Brain microvascular endothelial cell (primary cell): ENCODE measurements at places on chromosomes 1 and 21.

GRCh38 chr1:199020904-199021303, 382.1 kb downstream of the PTPRC start:
- no peak for DNase-seq

DNA sequence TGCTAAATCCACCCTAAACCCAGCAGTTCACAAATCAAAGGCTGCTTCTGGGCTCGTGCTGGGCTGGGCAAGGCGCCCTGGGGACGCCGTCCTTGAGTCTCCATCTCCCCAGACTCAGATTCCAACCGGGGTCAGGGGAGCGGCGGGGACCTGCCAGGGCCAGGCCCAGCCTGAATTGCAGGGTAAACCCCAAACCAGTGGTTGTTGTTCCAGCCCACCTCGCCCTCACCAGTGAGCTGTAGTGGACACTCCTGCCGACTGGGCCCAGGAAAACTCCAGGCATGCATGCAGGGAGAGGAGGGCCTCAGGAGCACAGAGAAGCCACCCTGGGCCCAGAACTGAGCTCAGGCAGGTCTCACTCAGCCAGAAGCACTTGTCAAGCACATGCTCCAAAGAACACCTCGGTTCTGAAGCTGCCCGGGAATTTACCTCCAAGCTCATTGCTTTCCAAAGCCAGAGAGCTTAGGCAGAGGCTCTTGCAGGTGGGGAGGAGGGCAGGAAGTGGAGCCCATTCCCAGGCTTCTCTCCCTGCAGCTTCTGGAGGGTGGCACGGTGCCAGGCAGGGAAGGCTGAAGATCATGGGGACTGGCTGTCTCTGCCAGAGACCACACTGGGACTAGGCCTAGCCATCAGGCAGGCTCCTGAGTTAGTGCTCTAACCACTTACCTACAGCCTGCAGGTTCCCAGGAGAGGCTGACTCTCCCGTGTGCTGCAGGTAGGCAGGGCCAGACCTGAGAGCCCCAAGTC, 437.0 kb downstream of the MATN1 start:
- DNase-seq = no peak

DNA sequence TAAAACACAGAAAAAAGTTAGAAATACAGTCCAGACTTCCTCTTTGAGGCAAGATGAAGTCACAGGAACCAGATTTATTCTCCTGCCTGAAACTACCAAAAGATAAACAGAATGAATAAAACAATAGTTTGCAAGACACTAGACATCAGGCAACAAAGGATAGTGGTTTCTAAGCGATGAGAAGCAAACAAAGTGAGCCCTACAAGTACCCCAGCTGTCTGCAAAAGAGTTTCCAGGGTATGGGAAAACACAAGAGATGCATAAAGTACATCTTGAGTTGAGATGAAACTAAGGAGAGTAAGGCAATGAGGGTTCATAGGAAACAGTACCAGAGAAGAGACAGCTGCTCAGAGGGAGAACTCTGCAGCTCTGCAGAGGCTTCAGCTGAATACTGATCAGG, 83.3 kb upstream of the COL24A1 start:
- DNase-seq = no peak

GRCh38 chr1:216071262-216071661, 352.0 kb downstream of the USH2A start:
- DNase-seq = no peak

- DNase-seq = peak; percentile 60
Observed at GRCh38 chr1:43147625-43148327, 24.3 kb downstream of the EBNA1BP2 start.

DNA sequence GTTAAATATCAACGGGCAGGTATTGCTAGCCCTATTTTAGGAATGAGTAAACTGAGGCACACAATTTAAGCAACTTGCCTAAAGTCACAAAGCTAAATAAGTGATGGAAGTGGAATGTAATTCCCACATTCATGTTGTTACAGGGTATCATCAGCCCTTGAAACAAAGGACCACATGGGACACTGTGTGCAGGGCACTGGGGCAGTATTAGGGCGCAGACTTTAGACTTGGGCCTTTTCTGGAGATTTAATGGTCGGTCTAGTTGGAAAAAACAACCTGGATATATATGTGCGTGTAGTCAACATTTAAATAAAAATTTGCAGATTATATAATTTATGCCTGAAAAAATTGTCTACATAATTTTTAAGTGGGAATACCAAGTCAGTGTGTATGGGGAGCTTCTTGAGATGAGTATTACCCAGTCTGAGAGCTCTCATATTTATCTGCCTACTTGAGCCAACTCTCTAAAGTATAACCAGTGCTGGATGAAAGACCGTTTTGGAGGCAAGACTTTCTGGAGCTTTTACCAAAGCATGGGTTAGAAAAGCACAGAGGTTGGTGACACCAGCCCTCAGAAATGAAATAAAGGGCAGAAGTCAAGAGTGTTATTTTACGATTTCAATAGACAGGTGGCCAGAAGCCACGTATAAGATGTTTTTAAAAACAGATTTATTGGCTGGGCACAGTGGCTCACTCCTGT, 1.6 kb downstream of the KDM1A start:
- DNase-seq = no peak

DNA sequence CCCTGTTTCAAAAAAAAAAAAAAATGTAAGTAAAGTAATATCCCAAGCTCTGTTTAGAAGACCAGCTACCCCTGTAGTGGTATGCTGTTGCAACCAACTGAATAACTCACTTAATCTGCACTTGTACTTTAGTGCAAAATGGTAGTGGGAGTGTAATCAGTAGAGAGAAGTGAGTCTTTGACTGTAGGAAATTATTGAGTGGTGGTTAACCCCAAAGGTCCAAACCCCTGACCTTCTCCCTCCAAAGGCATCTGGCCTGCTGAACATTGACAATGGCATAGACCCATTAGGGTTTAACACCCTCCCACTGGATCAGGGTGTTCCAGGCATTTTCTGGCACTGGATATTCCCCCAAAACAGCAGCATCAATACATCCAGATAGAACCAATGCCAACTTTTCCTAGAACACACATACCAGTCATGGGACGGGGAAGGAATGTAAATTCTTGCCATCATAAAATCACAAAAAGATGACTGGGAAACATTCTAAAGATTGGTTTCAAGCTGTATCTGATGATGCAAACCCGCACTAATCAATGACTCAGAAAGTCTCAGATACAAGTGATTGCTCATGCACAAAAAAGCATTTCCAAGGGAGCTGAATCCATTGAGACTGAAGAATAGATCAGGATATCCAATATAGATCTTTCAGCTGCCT, 110.3 kb downstream of the MRPL39 start:
- DNase-seq = no peak

DNA sequence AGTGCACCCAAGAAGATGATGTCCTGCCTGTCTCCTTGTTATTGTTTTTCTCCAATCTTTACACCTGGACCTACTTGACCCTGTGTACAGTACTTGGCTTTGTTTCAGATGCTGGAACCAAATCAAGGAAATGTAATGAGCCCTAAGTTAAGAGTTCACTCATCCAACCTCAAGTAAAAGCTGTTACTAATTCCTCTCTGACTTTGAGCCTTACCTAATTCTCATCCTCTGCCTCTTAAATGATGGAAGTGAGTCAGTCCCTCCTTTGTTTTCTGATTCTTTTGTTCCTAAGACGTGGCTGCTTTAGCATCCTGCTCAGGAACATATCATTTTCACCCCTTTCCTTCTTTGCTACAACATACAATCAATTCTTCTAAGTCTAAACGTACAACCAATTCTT, 15.3 kb upstream of the PLA2G4A start:
- no peak for DNase-seq

DNA sequence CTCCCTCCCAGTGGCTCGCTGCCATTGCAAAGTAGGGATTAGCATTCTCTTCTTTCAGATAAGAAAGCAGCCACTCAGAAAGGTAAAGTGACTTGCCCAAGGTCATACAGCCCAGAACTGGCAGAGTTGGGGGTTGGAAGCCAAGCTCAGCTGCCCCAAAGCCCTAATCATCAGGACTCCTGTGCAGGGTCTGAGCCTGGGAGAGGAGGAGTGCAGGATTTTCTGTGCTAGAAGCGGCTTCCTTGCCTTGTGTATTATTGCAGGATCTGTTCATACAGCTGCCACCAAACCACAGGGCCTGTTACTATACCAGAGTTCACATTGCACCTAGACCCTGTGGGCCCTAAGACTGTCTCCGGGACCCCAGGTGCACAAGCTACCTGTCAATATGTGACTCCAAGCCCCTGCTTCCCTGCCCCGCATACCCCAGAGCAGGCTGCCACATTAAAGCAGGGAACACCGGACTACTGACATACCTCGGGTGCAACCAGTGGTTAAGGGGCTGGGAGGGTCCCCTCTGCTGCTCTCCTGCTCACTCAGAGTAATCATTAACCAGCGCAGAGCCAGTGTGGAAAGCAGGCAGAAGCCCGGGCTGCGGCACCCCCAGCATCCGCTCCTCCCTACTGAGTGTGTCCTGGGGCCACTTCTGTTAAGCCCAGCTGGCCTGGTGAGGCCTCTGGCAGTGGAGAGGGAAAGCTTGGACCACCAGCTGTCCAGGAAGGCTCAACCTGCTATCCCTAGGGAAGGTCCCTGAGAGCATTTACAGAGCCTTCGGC, 15.8 kb downstream of the HSPG2 start:
- DNase-seq = no peak

DNA sequence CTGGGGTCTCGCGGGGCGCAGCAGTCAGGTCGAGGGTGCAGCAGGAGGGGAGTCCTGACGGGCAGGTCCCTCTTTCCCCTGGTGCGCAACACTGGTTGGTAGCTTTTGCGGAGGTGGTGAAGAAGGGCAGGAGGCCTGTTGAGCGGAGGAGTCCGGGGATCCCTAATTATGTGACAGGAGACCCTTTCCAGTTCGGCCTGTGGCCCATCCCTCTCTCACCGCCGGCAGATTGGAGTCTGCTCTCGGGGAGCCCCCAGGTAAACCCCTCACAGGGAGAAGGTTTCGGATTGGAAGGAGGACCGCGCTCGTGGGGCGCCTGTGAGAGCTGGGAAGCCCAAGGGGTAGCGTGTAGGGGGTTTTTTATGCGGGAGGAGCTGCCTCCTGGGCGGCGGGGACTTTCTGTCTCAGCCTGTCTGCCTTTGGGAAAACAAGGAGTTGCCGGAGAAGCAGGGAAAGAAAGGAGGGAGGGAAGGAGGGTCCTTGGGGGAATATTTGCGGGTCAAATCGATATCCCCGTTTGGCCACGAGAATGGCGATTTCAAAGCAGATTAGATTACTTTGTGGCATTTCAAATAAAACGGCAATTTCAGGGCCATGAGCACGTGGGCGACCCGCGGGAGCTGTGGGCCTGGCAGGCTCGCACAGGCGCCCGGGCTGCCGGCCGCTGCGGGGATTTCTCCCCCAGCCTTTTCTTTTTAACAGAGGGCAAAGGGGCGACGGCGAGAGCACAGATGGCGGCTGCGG, 9.5 kb downstream of the SIM2 start:
- no peak for DNase-seq

- DNase-seq = no peak
Observed at GRCh38 chr1:185573162-185573561, 161.0 kb upstream of the HMCN1 start.

DNA sequence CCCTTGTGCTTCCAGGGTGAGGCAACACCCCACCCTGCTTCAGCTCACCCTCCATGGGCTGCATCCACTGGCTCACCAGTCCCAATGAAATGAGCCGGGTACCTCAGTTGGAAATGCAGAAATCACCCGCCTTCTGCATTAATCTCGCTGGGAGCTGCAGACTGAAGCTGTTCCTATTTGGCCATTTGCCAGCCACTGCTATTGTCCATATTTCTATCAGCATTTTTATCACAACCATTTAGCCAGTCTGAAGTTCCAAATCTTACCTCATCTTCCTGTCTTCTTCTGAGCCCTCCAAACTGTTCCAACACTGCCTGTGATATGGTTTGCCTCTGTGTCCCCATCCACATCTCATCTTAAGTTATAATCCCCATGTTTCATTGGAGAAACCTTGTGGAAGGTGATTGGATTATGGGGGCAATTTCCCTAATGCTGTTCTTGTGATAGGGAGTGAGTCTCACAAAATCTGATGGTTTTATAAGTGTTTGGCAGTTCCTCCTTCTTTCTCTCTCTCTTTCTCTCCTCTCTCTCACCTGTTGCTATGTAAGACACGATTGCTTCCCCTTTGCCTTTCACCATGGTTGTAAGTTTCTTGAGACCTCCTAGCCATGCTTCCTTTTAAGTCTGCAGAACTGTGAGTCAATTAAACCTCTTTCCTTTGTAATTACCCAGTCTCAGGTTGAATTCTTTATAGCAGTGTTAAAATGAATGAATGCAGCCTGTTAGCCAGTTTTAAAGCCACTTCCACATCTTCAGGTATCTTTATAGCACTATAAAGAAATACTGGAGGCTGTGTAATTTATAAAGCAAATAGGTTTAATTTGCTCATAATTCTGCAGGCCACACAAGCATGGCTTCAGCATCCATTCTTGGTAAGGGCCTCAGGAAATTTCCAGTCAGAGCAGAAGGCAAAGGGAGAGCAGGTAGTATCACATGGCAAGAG, 203.5 kb downstream of the FCRL5 start:
- no peak for DNase-seq

DNA sequence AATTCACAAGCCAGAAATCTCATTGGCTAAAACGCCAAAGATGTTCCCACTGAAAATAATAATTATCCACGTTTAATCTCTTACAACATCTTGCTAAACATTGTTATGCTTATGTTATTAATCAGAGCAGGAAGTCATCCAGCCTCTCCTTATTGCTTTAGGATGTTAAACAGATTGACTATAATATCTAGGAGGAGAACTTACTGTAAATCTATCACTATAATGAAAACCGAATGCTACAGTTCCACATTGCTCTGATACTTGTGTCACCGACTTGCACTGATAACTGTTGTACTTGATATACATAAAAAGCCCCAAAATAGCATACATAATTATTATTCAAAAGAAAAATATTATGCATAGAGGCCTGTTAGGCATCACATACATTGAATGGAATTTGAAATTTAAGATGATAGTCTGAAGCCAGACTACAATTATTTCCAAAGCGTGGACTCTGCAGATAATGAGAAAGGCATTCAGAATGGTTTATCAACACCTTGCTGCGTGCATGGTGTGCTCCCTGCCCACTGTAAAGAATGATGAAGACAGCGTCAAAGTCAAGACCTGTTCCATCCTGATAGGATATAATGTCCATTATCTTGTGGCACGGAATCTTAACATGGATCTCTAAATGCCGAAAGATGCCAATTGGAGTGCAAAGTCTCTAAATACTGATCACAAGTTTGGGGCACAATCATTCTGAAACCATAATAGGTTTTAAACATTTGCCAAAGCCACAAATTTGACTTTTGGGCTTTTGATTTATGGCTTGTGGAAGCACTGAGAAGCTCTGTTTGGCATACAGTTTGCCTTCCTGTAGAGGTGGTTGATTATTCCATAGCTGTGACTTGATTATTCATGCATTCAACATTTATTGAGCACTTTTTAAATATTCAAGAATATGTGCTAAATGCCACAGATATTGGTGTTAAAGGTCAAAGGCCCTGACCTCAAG, 71.3 kb downstream of the CRB1 start:
- no peak for DNase-seq

DNA sequence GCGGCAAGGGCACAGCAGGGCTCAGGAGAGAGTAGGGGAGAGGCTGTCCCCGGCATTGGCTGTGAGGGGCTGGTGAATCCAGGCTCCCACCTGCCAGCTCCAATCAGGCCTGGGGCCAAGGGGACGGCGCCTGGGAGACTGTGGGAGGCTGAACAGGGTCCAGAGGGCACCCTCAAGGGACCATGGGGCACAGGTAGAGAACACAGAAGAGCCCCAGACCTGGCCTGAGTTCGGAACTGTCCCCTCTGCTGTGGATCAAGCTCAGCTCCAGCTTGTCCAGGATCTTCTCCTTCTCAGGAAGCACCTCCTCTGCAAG, 67.0 kb downstream of the KCNAB2 start:
- DNase-seq = no peak
